ENCODE measurements at places on chromosomes 11 and 22. TPM values are rescaled to one million over a fixed set of nuclear protein-coding genes. Genes with fewer than 3 reads are reported as not detected.

DNA sequence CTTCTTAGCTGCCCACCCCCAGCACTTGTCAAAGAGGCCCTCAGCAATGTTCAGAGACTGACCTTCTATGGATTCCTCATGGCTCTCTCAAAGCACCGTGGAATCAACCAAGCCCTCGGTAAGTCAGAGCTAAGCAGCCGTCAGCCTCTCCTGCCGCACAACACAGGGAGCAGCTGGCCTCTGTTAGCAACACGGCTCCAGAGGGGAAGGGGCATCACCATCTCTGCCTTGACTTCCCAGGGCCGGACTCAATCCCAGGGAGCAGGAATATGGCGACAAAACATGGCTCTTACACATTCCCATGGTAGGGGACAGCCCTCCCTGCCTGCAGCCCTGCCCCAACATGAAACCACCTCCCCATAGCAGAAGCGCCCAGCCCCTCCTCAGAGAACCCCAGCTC is 18.9 kb downstream of the ARFGAP2 start:
- DNase-seq: no peak
- H3K4me1 ChIP-seq: peaks cover 5% of the 10 kb centered on the region
- H3K27me3 ChIP-seq: no peaks in the 10 kb centered on the region
- H3K4me3 ChIP-seq: no peak overlapping the region

DNA sequence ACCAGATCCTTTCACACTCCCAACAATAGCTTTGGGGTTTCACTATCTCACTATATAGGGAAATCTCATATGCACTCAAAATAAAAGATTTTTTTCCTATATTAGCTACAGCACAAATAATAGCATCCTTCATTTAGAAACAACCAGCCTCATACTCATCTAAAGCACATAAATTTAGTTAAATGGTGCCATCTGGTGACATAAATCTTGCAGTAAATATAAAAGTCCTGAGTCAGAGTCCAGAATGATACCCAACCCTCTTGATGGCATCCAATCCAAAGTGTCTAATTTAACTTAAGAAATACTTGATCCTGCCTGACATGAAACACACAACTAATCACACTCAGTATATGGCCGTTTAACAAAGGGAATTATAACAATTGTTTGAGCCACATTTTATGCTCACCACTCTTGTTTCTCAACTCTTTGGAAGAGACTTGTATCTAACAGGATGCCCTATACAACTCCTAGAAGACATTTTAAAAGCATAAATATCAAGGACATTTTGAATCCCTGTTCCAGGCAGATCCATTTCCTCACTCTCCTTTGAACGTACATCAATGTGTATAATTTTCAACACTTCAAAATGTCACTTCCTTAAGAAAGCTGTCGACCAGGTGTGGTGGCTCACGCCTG is 36.2 kb downstream of the DLG2 start:
- DNase-seq: peak; percentile 36
- H3K36me3 ChIP-seq: no peaks in the 10 kb centered on the region
- H3K4me1 ChIP-seq: no peaks in the 10 kb centered on the region
- no peak overlapping the region for H3K4me3 ChIP-seq

DNA sequence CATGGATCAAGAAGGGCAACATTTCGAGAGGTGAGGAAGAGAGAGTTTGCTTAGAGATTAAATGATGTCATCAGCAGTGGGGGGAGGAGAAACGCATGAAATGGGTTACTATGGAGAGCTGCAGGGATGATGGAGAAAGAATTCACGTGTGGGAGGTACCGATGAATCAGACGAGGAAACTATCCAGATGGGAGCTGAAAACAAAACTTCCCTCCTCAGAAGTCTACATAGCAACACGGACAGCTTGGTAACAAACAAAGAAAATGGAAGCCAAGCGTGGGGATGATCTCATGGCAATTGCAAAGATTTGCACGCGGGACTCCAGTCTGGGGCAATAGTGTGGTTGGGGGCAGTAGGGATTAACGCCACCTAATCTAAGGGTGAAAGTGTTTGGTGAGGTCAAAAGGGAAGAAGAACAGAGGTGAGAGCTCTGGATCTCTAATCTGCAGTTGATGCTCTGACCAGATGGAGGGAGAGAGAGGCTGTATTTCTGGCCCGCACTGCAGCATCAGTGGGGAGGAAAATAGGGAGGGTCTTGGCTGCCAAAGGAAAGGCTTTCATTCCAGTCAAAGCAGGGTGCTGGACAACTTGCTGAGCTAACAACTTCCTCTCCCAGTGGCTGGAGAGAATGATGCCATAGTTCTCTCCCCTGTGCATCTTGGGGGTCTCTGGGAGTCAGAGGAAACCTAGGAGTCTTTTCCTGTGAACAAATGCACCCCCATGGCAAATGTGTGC is 43.4 kb upstream of the CSNK2A3 start:
- DNase-seq: peak; percentile 97
- no peak overlapping the region for H3K4me3 ChIP-seq
- no peak overlapping the region for H3K27ac ChIP-seq
- no peaks in the 10 kb centered on the region for H3K36me3 ChIP-seq
- H3K27me3 ChIP-seq: no peaks in the 10 kb centered on the region
- peaks cover 17% of the 10 kb centered on the region for H3K4me1 ChIP-seq

DNA sequence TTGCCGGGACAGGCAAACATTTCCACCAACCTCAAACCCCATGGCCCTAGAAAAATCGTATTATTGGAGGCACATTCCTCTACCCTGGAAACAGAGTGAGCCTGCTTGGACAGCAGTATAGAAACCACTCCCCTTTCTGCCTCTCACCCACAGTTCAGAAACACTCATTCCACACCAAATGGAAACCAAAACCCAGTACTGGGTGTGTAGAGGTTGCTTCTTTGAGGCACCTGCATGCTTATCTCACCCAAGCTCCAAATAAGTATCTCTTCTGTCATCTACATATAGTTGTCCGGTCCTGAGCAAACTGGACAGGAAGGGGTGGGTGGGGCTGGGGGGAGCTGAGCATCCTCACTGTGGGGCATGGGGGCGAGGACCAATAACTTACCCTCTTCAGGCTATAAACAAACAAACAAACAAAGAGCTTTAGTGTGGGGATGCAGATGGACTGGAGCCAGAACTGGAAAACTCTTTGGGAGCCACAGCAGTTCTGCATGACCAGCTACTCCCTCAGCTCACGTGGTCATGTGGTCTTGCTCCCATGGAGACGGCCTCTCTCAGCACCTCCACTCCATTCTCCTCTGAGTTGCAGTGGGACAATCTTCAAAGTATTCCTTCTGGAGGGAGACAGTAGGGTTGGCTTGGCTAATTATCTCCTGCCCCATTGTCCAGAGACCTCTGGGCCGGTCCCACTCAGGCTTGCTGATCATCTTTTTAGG is 1.0 kb upstream of the PLAAT2 start:
- no peak for DNase-seq
- H3K27me3 ChIP-seq: peaks cover 24% of the 10 kb centered on the region
- no peak overlapping the region for H3K27ac ChIP-seq
- H3K4me3 ChIP-seq: no peak overlapping the region
- H3K4me1 ChIP-seq: peaks cover 3% of the 10 kb centered on the region
- H3K36me3 ChIP-seq: no peaks in the 10 kb centered on the region

DNA sequence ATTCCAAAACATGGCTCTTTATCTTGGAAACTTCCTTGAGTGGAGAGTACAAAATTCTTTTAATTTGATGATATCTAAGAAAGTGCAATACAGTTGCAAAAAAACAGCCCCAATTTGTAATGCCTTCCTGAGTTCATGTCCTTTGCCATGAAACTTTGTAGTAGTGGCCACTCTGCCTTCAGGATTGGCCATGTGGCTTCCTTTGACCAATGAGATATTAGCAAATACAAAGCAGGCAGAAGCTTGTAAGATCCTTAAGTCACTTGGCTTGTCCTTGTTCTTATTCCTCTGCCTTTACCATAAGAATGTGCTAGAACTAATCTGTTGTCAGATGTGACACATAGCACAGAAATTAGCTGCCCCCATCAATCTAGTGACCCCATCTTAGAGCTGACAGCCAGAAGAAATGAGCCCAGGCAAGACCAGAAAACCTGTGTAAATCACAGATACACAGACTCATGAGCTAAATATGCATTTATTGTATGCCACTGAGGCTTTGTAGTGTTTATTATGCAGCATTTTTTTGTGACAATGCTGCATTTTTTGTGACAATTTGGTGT is 29.8 kb upstream of the BLID start:
- peak overlapping the region; percentile 48 for H3K27ac ChIP-seq
- no peak for DNase-seq
- no peaks in the 10 kb centered on the region for H3K27me3 ChIP-seq
- peaks cover 34% of the 10 kb centered on the region for H3K36me3 ChIP-seq
- no peak overlapping the region for H3K4me3 ChIP-seq

GRCh38 chr22:41987276-41987675 is 11.3 kb upstream of the WBP2NL start:
- no peaks in the 10 kb centered on the region for H3K4me1 ChIP-seq
- H3K4me3 ChIP-seq: no peak overlapping the region
- DNase-seq: no peak
- no peak overlapping the region for H3K27ac ChIP-seq
- H3K36me3 ChIP-seq: no peaks in the 10 kb centered on the region
- peaks cover 32% of the 10 kb centered on the region for H3K27me3 ChIP-seq

DNA sequence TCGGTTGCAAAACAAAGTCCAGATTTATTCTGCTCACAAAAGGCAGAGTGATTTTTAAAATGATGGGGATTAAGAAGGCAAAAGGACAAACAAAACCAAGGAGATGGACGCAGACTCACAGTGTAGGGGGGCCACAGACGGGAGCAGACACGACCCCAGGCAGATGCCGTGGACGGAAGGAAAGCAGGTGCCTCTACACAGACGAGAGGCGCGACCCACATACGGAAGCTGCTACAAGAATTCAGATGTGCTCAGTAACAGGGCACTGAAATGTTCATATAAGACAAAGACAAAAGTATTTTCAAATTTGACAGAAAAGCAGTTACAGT is 148.9 kb downstream of the BRD1 start:
- H3K36me3 ChIP-seq: no peaks in the 10 kb centered on the region
- no peaks in the 10 kb centered on the region for H3K27me3 ChIP-seq
- H3K27ac ChIP-seq: no peak overlapping the region
- no peaks in the 10 kb centered on the region for H3K4me1 ChIP-seq
- no peak overlapping the region for H3K4me3 ChIP-seq

DNA sequence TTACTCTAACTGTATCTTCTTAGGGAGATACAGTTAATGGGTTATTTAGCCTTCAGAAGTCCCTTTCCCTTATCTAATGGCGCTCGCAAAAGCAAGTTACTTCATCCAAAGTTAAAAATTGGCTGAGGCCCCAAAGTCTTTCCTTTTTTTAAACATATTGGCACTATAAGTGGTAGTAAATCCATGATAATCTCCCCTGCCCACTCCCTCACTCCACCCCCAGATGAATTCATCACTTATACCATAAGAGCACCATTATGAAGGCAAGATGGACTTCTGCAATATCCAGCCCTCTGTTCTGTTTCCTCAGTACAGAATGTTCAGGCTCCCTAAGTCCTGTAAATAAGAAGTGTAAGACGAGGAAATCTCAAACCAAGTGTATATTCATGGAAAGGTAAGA is 37.7 kb downstream of the CHKA start:
- no peaks in the 10 kb centered on the region for H3K4me1 ChIP-seq
- DNase-seq: no peak
- H3K27ac ChIP-seq: no peak overlapping the region
- H3K36me3 ChIP-seq: peaks cover 7% of the 10 kb centered on the region

DNA sequence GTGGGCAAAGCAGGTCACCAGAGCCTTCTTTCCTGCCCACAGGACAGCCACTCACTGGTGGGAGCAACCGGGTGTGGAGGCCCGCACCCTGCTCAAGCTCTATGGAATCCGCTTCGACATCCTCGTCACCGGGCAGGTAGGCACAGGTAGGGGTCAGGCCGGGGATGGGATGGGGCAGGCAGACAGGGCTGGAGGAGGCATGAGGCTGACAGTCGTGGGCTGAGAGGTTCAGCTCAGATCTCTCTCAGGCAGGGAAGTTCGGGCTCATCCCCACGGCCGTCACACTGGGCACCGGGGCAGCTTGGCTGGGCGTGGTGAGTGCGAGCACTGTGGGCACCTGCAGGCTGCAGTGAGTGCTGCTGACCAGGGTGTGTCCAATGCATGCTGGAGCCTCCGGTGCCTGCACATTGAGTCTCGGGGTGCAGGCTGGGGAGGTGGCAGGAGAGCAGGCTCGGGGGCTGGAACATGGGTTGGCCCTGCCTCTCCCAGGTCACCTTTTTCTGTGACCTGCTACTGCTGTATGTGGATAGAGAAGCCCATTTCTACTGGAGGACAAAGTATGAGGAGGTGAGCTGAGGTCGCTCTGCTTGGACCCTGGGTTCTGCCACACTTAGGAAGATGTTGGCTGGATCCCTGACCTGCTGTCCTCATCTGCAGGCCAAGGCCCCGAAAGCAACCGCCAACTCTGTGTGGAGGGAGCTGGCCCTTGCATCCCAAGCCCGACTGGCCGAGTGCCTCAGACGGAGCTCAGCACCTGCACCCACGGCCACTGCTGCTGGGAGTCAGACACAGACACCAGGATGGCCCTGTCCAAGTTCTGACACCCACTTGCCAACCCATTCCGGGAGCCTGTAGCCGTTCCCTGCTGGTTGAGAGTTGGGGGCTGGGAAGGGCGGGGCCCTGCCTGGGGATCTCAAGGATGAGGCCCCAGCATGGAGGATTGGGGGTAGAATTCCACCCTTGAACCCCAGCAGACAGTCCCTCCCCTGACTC is 6.3 kb downstream of the SLC7A4 start:
- DNase-seq: no peak
- peaks cover 2% of the 10 kb centered on the region for H3K4me1 ChIP-seq
- H3K27ac ChIP-seq: no peak overlapping the region

- no peak overlapping the region for H3K27ac ChIP-seq
- no peak overlapping the region for H3K4me3 ChIP-seq
- no peaks in the 10 kb centered on the region for H3K4me1 ChIP-seq
- no peaks in the 10 kb centered on the region for H3K27me3 ChIP-seq
- no peaks in the 10 kb centered on the region for H3K36me3 ChIP-seq
Observed at GRCh38 chr11:37040921-37041320, 442.9 kb upstream of the RAG2 start.

- H3K27ac ChIP-seq: no peak overlapping the region
- H3K27me3 ChIP-seq: no peaks in the 10 kb centered on the region
- DNase-seq: no peak
- no peaks in the 10 kb centered on the region for H3K36me3 ChIP-seq
- peaks cover 24% of the 10 kb centered on the region for H3K4me1 ChIP-seq
Observed at GRCh38 chr11:69171476-69172240, 15.9 kb downstream of the SMIM38 start.

The GLB1L3 gene
- total RNA-seq: not detected

The PGA5 gene
- not detected for total RNA-seq

The OR8D1 gene
- total RNA-seq: not detected

The C11orf87 gene
- total RNA-seq: under 0.01 TPM

The HEPHL1 gene
- under 0.01 TPM for total RNA-seq

The MPZL2 gene
- not detected for total RNA-seq

The C11orf91 gene
- total RNA-seq: not detected

The FAM111A gene
- 36.4 TPM for total RNA-seq

The PGA4 gene
- total RNA-seq: not detected

The CELF1 gene
- total RNA-seq: 109 TPM

The MYO7A gene
- total RNA-seq: not detected

Measured in IMR-90 (cell line).